ENCODE measurements at places on chromosomes 5 and 9. TPM values are rescaled to one million over a fixed set of nuclear protein-coding genes. Genes with fewer than 3 reads are reported as not detected.

DNA sequence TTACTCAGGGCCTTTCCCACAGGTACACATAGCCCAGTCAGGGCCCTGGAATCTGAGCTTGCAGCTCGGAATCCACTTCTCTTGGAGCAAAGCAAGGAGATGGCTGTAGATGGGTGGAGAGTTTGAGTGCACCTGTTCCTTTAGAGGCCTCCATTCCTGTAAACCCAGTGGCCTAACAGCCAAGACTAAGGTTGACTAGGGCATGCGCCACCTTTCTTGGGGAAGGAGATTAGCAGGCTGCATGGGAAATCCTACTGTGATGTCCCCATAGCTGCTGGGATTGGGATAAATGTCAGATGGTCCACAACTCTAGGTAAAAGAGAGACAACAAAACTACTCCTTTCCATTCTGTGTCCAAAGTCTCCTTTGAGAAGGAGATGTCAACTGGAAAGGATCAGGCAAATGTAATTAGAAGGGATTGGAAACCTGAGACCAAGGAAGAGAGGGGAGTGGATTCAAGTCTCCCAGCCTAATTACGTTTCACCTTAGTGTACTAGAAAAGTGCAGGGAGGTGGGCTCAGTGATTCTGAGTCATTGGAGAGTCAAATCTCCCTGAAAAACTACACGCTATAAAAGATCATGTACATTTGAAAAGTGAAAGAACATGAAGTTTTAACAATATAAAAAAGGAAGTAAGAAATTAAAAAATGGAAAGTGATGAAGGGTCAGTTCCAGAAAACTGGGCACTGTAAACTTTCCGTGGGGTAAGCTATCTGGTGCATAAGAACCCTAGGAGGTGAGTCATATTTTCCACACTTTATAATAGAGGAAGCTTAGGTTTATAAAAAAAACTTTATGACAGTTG, 104.2 kb downstream of the SEC61B start:
- H3K4me3 ChIP-seq, result no peak overlapping the region
- H3K36me3 ChIP-seq, result no peaks in the 10 kb centered on the region
- H3K4me1 ChIP-seq, result no peaks in the 10 kb centered on the region
- peak; percentile 2 for DNase-seq

IRX1 gene
- 0.14 TPM for total RNA-seq

GRCh38 chr9:112119225-112120029, 55.7 kb downstream of the SUSD1 start:
- peak overlapping the region; percentile 72 for H3K27ac ChIP-seq
- H3K4me3 ChIP-seq, result no peak overlapping the region
- H3K4me1 ChIP-seq, result peaks cover 16% of the 10 kb centered on the region
- DNase-seq, result peak; percentile 94
- no peaks in the 10 kb centered on the region for H3K27me3 ChIP-seq

GRCh38 chr5:16810208-16810854, 125.8 kb downstream of the MYO10 start:
- peaks cover 2% of the 10 kb centered on the region for H3K36me3 ChIP-seq
- no peak for DNase-seq
- peaks cover 20% of the 10 kb centered on the region for H3K4me1 ChIP-seq

- H3K36me3 ChIP-seq, result no peaks in the 10 kb centered on the region
- no peaks in the 10 kb centered on the region for H3K27me3 ChIP-seq
- no peak overlapping the region for H3K4me3 ChIP-seq
- H3K27ac ChIP-seq, result no peak overlapping the region
- no peak for DNase-seq
- no peaks in the 10 kb centered on the region for H3K4me1 ChIP-seq
These were observed 30.4 kb downstream of the MRPS30 start for GRCh38 chr5:44839018-44839681.

OTP gene
- total RNA-seq, result 0.17 TPM

All from astrocyte (in vitro differentiated cells and primary cell).